ENCODE measurements at places on chromosomes 2 and 18.

DNA sequence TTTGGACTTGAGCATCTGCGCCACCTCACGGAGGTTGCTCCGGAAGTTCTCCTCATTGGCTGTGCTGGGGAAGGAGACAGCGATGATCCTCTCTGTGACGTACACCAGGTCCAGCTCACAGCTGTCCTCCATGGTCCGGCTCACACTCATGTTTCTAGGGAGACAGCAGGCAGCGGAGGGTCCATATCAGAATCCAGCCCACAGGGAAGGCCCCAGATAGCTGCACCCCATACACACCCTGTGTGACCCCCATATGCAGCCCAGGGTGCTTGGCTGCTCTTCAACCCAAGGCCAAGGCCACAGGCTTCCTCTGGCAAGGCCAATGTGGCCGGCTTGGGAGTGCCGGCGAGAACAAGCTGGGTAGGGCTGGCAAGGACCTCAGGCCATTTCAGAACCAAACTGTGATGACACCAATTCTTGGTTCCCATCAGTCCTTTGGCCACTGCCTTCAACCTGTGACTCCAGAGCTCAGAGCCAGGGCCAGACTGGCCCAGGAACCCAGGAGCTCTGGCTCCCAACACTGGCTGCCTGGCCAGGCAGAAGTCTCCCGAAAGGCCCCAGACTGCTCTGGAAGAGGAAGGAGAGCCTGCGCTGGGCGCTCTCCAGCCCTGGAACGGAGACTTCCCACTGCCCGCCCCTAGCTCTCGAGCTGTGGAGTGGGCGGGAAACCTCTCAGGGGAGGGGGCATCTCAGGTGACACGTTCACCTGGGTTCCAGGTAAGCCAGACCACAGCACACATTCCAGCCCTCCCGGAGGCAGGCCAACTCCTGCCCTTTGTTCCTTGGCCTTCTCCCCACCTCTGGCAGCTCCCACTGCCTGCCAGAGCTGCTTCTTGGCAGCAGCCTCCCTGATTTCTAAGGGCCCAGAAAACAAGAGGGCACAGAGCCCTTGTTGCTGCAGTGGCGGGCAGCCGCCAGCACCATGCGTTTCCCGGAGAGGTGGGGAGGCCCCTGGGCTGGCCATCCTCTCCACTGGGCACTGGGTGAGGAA is 104.7 kb downstream of the TNS1 start:
- no peak for DNase-seq

- no peak for DNase-seq
Measured at GRCh38 chr2:38556006-38556801, 46.5 kb downstream of the HNRNPLL start.

GRCh38 chr2:216485745-216486144 is 12.9 kb upstream of the RPL37A start:
- DNase-seq: no peak

- DNase-seq: no peak
Measured at GRCh38 chr18:4196351-4196750, 258.8 kb downstream of the DLGAP1 start.

GRCh38 chr18:35917043-35917442 is 55.4 kb upstream of the RMP24 start:
- no peak for DNase-seq

DNA sequence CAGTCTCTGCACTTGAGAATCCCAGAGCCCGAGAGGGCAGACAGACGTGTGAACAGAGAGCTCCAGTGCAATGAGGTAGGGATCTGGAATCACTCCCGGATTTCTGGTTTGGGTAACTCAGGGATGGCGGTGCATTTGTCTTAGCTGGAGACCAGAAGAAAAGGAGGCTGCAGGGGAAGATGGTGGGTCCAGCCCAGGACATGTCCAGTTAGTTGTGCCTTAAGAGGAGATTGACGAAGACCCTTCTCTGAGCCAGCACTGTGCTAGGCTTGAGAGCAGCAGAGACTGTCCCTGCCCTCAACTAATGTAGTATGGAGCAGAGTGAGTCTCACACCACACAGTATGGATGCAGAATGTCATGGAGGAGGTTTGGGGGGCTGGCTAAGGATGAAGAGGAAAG is 150.6 kb upstream of the COPS8 start:
- no peak for DNase-seq

DNA sequence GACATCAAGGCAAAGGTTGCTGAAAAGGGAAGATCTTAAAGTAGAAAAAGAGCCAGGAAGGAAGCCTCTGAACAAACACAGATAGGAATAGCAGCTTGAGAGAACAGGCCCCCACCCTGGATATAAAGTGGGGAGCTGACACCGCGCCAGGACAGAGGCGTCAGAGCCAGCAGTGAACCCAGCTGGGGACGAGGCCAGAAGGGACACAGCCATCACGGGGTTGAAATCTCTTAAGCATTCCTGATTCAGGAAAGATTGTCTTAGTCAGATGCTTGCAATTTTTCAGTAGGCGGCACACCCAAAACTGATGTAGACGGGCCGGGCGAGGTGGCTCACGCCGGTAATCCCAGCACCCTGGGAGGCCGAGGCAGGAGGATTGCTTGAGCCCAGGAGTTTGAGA is 93.8 kb upstream of the PHLPP1 start:
- no peak for DNase-seq

DNA sequence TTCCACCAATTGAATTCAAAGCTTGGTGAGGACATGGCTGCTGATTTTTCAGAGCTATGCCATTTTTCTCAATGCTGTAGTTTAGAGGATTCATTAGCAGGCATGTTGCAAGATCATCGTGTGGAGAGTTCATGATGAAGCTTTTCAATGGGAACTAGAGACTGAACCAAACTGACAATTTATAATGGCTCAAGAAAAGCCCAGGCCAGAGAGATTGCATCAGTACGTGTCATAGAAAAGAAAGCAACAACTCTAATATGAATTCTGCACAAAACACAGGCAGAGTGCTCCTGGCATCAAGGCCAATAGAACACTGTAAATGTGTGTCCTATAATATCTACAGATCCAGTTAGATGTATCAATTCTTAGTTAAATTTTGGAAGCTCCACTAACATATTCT is 477.6 kb downstream of the LRP1B start:
- no peak for DNase-seq

DNA sequence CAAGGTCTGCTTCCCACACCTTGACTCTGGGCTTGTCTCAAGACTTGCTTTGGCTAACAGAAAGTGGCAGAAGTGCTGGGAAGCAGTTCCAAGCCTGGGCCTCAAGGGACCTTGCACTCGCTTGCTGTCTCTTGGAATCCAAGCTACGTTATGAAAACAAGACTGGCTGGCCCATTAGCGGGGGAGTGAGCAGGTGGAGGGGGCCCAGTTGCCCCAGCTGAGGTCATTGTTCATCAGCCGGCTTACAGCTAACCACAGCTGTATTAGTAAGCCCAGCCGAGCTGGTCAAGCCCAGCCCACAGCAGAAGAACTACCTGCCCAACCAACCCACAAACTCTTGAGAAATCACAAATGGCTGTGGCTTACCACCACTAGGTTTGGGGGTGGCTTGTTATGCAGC is 63.1 kb downstream of the MARCO start:
- no peak for DNase-seq
